ENCODE measurements at places on chromosomes 5 and 9. TPM values are rescaled to one million over a fixed set of nuclear protein-coding genes. Genes with fewer than 3 reads are reported as not detected.

ANKRD34B gene
- total RNA-seq: not detected

SLC34A1 gene
- total RNA-seq: not detected

PLAC8L1 gene
- total RNA-seq: not detected

GRCh38 chr5:176784218-176785165 lies 25.9 kb upstream of the UNC5A start:
- DNase-seq: peak; percentile 77

DNA sequence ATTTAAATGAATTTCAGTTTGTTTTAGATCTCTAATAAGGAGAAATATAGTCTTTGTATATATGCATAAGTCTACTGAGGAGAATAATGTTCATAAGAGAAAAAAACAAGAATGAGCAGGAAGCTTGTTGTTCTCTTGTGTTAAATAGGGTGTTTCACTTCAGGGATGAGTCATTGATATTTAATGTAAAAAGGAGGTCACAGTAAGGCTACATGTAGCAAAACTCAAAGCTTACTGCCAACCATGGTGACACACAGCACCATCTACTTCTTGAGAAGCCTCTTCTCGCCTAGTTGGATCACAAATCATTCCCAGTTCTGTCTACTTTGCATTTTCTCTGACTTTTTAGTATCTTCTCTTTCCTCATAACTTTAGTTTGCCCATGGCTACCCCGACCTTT lies 1466.0 kb upstream of the C9orf72 start:
- peak; percentile 45 for DNase-seq

DNA sequence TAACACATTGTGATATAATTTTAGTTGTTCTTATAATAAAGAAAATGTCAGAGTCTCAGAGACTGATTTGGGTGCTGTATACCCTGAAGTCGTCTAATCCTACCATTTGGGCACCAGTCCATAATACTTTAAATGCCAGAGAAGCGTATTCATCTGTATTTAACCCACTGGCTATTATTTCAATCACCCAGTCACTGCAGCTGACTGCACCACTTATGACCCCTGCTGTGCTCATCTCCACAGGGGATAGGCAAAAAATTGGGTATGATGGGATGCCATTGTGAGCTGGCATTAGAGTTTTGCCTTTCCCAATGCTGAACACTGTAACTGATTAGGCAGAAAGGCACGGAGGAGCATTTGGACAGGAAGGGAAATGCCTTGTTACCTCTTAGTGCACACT lies 599.7 kb downstream of the CAAP1 start:
- DNase-seq: no peak

GRCh38 chr9:6793203-6793602 lies 35.4 kb downstream of the KDM4C start:
- no peak for DNase-seq

DNA sequence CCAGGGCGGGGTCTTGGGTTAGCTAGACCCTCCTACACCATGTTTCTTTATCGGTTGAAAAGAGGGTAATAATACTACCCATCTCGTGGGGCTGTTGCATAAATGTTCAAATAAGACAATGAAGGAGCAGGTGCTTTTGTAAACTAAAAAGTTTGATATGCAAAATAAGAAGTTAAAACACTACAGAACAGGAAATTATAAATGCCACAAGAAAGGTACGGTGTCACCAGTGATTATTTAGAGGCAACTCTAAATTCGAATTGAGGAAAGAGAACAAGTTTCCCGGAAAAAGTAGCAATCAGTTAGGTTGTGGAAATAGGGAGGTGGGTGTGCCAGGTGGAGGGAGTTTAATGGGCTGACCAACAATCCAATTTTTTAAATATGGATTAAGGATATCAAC lies 2.5 kb upstream of the PHF19 start:
- no peak for DNase-seq

PTPRD gene
- total RNA-seq: 7.1 TPM

PTPN3 gene
- total RNA-seq: under 0.01 TPM

DNA sequence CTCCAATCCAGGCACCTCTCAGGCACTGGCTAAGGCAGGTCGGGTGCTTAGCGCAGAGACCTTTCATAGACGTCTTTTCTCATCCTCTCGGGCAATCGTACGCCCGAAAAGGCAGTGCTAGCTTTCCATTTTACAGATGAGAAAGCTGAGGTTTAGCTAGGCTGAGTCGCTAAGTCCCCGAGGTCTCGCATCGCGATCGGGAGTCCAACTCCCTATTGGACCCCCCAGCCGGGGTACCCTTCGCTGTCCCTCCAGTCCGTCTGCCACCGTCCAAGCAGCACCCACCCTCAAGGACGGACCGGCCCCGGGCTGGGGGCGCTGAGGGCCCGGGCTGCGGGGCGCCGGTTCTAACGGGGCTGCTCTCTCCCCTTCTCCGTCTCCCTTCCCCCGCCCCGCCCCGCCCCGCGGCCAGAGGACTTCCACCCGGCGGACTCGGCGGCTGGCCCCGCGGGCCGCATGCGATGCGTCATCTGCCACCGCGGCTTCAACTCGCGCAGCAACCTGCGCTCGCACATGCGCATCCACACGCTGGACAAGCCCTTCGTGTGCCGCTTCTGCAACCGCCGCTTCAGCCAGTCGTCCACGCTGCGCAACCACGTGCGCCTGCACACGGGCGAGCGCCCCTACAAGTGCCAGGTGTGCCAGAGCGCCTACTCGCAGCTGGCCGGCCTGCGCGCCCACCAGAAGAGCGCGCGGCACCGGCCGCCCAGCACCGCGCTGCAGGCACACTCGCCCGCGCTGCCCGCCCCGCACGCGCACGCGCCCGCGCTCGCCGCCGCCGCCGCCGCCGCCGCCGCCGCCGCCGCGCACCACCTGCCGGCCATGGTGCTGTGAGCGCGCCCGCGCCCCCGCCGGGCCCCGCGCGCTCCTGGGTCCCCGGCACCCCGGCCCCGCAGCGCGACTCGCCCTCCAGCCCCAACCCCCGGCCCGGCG lies 12.5 kb upstream of the EXOSC2 start:
- peak; percentile 84 for DNase-seq
